ENCODE measurements at places on chromosomes 1 and 21. TPM values are rescaled to one million over a fixed set of nuclear protein-coding genes. Genes with fewer than 3 reads are reported as not detected.

DNA sequence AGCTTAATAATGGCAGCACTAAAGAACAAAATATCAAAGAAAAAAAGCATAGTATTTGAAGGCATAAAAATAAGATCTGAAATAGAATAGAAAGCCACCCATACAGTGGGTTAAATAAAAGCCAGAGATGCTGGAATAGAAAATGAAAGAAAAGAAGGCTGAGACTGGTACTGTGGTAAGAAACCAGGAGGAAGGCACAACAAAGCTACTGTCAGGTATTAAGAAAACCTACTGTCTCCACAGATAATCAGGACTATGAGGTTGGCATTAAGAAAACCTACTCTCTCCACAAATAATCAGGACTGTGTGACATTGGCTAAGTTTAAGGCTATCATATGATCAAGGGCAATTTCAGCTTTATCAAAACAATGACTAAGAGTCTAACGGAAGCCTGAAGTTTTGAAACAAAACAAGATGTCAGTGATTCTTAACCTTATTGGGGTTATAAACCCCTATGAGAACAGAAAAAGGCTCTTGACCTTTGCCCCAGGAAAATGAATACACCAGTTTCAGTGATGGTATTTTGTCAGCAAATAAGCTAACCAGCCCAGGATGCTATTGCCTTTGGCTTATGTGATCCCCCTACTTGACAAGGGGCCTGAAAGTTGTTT lies 24.4 kb downstream of the MCOLN2 start:
- H3K36me3 ChIP-seq = peaks cover 18% of the 10 kb centered on the region
- H3K4me3 ChIP-seq = peak overlapping the region; percentile 42
- H3K27me3 ChIP-seq = no peaks in the 10 kb centered on the region
- H3K4me1 ChIP-seq = peaks cover 57% of the 10 kb centered on the region
- no peak for DNase-seq

GRCh38 chr1:89905395-89906058 lies 84.7 kb downstream of the LRRC8D start:
- H3K27ac ChIP-seq = no peak overlapping the region
- peaks cover 29% of the 10 kb centered on the region for H3K4me1 ChIP-seq
- no peaks in the 10 kb centered on the region for H3K27me3 ChIP-seq
- H3K36me3 ChIP-seq = peaks cover 17% of the 10 kb centered on the region

GRCh38 chr1:116481934-116482333 lies 88.9 kb downstream of the CD58 start:
- no peaks in the 10 kb centered on the region for H3K27me3 ChIP-seq
- no peaks in the 10 kb centered on the region for H3K36me3 ChIP-seq
- DNase-seq = no peak

NES gene
- not detected for total RNA-seq

DNA sequence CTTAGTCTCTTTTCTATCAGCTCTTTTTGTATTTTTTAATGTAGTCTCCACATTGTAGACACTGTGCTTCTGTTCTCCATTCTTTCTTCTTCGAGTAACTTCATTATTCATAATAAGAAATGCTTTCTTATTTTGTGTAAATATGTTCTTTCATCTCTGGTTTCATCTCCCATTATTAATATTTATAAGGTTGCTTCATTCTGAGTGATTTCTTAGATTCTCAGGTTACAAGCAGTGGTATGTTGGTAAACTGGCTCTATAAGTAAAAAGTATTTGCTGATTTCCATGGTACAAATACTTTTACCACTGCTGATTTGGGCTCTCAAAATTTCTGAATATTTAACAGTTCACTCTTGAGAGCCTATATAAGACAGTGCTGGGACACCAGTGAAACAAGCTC lies 81.3 kb downstream of the CDC14A start:
- H3K27me3 ChIP-seq = no peaks in the 10 kb centered on the region
- no peak overlapping the region for H3K27ac ChIP-seq
- H3K4me3 ChIP-seq = no peak overlapping the region
- no peak for DNase-seq
- H3K4me1 ChIP-seq = peaks cover 44% of the 10 kb centered on the region

GRCh38 chr1:29390491-29391361 lies 154.4 kb downstream of the PTPRU start:
- H3K4me3 ChIP-seq = no peak overlapping the region
- H3K4me1 ChIP-seq = no peaks in the 10 kb centered on the region
- peaks cover 12% of the 10 kb centered on the region for H3K27me3 ChIP-seq
- no peaks in the 10 kb centered on the region for H3K36me3 ChIP-seq
- no peak overlapping the region for H3K27ac ChIP-seq
- no peak for DNase-seq

DIPK1A gene
- total RNA-seq = 14.4 TPM

DNA sequence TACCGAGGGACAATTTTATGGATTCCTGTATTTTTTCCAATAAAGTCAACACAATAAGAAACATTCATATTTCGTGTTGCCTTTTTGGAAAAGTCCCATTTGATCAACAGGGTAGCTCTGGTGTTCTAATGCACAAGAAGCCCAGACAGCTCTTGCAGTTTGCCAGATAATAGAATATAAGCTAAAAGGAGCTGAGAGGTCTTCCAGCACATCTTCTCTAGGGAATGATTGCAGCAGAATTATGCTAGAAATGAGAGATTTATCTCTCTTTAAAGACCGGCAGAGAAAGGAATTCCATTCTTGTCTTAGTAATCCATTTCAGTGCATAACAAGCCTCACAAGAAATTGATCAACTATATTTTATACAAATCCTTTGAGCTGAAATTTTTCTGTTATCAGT lies 25.0 kb upstream of the DDX59 start:
- no peak overlapping the region for H3K4me3 ChIP-seq
- no peak for DNase-seq

LAMB3 gene
- 0.78 TPM for total RNA-seq

DNA sequence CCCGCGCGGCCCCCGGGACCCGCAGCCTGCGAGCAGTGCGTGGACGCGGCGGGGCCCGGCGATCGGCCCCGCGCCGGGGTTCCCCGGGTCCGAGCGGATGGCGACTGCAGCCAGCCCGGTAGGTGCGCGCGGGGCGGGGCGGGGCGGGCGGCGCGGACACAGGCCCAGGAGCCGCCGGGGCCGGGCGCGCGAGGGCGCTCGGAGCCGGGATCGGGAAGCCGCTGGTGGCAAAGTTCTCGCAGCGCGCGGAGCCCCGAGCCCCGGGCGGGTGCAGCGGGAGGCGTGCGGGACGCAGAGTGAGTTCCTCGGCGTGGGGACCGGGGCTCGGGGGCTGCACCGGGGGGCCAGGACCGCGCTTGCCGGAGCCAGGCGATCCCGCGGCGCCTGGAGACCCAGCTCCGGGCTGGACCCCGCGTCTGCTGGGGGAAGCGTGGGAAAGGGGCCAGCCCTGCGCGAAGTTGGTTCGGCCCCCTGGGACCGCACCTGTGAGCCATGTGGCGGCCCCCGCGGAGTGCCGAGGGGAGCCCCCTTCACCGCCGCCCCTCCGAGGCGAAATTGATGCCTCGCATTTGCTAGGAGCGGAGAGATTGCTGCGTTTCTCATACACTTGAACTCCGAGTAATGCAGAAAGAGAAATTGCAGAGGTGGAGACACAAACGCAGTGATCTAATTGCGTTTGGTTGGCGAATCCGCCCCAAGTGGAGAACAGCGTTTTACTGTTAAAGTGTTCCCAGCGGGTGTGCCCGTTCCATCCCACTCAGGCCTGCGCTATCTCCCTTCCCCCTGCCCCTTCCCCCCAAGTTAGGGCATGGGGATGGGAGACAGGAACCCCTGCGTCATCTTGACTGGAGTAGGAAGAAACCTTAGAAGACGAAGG lies 228.9 kb upstream of the TMEM51 start:
- H3K27ac ChIP-seq = no peak overlapping the region
- peaks cover 10% of the 10 kb centered on the region for H3K4me1 ChIP-seq
- peak overlapping the region; percentile 2 for H3K4me3 ChIP-seq
- peaks cover 40% of the 10 kb centered on the region for H3K27me3 ChIP-seq

- no peaks in the 10 kb centered on the region for H3K27me3 ChIP-seq
- DNase-seq = no peak
- H3K36me3 ChIP-seq = peaks cover 4% of the 10 kb centered on the region
- H3K27ac ChIP-seq = no peak overlapping the region
- H3K4me3 ChIP-seq = no peak overlapping the region
- peaks cover 6% of the 10 kb centered on the region for H3K4me1 ChIP-seq
These were observed 94.7 kb downstream of the ATP1B1 start for GRCh38 chr1:169201084-169201619.

PSEN2 gene
- 3.6 TPM for total RNA-seq

ANGPTL1 gene
- total RNA-seq = not detected

FCGR2B gene
- not detected for total RNA-seq

- no peaks in the 10 kb centered on the region for H3K27me3 ChIP-seq
- H3K4me1 ChIP-seq = peaks cover 20% of the 10 kb centered on the region
- no peak overlapping the region for H3K4me3 ChIP-seq
- peak overlapping the region; percentile 2 for H3K27ac ChIP-seq
These were observed 10.1 kb downstream of the C1orf174 start for GRCh38 chr1:3889936-3890335.

ENTREP3 gene
- 29.3 TPM for total RNA-seq

SLC41A1 gene
- total RNA-seq = 10.1 TPM

CATSPER4 gene
- total RNA-seq = not detected

- DNase-seq = no peak
- H3K4me3 ChIP-seq = no peak overlapping the region
- H3K4me1 ChIP-seq = no peaks in the 10 kb centered on the region
- no peaks in the 10 kb centered on the region for H3K27me3 ChIP-seq
- H3K27ac ChIP-seq = no peak overlapping the region
These were observed 126.4 kb downstream of the LRRC7 start for GRCh38 chr1:69693921-69694675.

DNA sequence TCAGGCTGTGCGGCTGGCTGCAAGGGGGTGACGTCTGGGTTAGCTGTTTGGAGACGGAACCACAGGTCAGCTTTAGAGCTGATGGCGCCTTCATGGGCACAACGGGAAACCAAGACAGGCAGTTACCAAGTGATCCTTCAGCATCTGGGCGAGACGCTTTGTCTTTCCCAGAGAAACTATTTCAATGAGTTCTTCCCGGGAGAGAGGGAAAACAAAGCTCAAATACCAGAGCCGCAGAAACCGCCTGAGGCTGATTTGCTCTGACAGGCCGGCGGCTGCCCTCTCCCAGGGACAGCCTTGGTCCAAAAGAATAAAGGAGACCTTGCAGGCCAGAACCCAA lies 76.5 kb downstream of the CD58 start:
- H3K27ac ChIP-seq = no peak overlapping the region
- H3K4me3 ChIP-seq = no peak overlapping the region
- no peaks in the 10 kb centered on the region for H3K27me3 ChIP-seq
- H3K4me1 ChIP-seq = peaks cover 22% of the 10 kb centered on the region
- no peaks in the 10 kb centered on the region for H3K36me3 ChIP-seq

Measured in activated CD8-positive, alpha-beta T cell treated with anti-CD3 and anti-CD28 coated beads, Interleukin-2, amount 10 ng/mL, durations not matched to agents 7 days and 5 days (primary cell).